ENCODE measurements at places on chromosomes 16 and 17.

DNA sequence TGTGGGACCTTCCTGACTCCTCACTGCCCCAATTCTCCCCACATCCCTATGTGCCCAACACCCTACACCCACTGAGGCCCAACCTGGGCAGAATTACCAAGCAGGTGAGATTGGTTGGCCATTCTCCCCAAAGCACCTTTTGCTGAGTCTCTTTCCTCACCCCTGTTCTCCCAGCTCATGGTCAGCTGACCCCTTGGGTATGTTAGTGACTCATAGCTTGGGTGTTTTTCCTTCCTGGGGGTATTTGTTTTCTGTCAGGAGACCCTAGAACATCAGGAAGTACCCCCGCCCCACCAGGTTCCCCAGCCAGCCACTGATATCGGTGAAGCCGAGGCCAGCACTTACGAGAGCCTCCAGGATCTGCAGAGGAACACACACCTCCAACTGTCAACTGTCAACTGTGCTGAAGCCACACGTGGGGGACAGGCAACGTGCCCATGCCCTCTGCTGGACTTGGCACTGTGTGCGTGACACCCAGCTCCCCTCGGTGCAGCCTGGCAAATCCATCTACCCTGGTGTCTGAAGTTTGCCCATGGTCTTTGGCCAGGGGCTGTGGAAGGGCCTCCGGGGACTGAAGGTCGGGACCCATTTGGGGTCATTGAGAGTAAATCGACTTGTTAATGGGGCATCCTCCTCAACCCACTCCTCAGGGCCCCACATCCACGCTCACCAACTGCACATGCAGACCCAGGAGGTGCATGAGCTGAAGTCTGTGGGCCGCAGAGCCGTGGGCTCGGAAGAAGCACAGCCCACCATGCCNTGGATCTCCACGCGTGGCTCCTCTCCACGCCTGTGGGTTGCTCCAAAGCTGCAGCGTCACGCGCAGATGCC is 53.1 kb downstream of the METRNL start:
- no peak for DNase-seq

DNA sequence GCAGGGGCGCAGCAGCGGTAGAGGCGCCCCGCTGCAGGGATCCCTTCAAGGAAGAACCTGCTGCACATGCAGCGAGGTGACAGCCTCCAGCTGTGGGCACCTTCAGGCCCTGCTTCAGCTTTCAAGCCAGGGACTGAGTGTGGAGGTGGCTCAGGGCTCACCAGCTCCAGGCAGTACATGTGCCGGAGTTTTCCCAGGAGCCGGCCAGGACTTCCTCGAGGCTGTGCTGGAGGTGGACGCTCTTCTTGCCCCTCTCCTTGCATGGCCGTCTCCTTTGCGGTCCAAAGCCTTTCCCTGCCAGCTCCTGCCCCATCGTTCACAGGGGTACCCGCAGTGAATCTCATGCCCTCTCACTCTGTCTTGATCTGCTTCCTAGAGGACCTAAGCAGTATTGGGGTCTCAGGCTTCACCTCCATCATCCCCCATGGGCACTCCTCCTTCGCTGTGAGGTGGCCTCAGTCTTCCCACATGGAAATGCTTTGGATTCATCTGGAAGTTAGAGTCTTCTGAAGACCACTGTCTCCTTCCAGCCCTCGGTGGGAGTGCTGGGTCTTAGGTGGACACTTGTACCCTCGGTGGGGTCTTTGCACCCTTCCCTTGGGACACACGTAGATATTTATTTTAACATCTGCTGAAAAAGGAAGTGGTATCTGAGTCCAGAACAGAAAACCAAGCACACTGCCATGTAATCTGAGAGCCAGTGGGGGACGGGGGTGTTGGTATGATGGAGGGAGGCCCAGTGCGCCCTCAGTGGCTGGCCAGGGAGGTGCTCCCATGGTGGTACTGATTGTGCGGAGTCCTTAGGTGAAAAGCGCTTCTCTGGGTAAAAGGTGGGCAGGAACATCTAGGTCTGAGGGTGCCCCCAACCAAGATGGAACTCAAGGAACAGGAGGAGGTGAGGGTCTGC is 7.0 kb downstream of the XYLT2 start:
- DNase-seq: no peak

DNA sequence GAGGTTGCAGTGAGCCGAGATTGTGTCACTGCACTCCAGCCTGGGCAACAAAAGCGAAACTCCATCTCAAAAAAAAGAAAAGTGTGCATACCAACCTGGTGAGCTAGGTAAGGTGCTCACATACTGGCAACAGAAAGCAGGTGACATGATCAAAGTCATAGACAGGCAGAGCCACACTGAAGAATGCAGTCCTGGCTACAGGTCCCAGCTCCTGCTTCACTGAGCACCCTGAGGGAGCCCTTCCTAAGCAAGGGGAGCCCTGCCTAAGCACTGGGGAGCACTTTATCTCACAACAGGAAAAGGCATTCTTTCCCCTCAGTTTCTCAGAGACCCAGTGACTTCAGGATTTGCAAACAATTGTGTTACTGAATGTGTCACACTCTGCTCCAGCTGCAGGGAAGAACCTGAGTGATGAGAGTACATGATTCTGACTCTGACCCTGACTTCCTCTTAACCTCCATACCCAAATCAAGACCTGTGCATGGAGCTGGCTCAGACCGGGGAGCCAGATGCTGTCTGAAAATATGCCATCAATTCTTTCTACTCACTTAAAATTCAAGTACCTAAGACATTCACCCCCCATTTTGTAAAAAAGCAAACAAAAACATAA is 40.5 kb downstream of the ANKRD11 start:
- no peak for DNase-seq

- no peak for DNase-seq
Observed at GRCh38 chr16:19835968-19836421, 48.7 kb downstream of the GPRC5B start.

DNA sequence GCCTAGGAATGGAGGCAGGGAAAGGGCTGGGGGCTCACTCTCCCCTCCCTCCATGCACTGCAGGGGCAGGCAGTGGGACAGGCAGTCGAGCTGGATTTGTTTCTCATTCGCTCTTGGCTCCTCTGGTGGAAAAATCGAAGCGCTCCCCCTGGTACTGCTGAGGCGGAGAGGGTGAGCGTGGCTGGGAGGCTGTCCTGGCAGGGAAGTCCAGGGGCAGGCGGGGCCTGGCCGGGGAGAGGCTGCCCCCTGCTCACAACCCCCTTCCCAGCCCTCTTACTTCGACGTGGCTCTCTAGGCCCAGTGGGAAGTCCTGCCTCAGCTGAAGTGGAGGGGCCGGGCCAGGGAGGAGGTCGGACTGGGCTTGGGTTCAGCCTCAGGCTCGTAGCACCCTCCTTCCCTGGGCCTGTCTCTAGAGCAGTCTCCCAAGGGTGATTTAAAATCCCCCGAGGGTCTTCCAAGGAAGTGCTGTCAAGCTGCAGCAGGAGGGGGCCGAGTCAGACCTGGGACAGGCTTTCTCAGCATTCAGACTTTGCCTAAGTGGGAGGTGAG is 16.5 kb upstream of the TMEM92 start:
- DNase-seq: no peak

DNA sequence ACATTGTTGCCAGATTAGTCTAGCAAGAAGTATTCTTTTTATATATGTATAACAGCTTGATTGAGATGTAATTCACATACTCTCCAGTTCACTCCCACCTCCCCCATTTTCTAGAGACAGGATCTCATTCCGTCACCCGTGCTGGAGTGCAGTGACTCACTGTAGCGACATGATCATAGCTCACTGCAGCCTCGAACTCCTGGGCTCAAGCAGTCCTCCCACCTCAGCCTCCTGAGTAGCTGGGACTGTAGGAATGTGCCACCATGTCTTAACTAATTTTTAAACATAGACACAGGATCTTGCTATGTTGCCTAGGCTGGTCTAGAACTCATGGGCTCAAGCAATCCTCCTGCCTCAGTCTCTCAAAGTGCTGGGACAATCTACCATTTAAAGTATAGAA is 3.3 kb upstream of the RSAD1 start:
- no peak for DNase-seq

- no peak for DNase-seq
Observed at GRCh38 chr16:23968176-23968575, 132.4 kb downstream of the PRKCB start.

- DNase-seq: no peak
Observed at GRCh38 chr17:72714357-72714966, 378.0 kb downstream of the SLC39A11 start.

DNA sequence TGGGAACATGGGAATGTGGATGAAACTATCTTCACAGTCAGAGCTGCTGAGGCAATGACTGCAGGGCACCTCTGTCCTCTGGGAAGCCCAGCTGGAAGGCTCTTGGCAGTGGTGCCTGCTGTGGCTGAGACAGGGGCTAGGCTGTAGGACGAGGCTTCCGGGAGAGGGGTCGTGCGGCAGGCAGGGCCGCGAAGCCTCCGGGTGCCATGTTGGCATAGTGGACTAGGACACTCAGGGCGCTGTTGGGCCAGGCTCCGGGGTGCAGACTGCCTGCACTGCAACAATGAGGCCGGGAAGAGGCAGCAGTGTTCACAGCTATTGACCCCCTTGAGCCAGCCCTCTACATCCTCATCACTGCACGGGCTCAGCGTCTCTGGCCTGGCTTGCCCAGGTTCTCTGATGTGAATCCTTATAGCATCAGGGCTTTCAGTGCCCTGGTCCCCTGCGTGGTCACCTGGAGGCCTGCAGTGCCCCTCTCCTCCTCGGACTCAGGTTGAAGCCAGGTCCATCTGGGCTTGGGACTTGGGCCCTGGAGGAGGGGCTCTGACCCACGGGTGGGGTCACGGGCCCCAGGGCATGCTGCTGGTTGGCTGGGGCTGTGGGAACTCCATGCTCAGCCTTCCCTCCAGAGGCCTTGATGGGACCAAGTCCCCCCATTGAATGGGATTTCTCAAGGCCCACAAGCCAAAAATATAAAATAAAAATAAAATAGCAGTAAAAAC is 91.6 kb downstream of the TNFRSF13B start:
- DNase-seq: no peak

DNA sequence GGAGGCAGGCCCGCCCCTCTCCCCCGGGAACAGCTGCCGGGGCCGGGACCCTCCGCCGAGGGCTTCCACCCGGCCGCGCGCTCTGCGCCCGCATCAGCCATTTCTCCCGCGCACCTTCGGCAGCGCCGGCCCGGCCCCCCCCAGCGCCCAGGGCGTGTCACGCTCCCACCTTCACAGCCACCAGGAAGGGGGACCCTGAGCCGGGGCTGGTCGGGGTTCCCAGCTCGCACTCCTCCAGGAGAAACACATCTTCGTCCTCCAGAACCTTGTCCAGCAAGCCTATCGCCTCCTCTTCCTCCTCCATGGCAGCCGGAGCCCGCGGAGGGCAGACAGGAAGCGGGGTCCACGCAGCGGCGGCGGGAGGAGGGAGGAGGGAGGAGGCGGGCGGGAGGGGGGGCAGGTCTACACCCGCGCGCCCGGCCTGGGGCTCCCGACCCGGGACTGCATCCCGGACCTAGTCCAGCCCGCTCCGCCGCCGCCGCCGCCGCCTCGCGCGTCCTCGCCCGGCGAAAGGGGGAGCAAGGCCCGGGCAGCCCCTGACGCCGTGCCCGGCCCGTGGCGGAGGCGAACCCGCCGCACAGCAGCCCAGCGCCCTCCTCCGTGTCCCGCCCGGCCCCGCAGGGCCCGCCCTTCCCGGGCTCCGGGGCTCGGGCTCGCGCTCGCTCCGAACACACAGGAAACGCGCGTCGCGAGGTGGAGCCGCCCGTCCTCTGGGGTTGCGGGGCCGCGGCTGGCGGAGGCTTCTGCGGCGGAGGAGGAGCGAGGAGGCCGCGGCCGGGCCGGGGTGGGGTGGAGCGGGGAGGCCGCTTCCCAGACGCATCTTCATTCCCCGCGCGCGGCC is 70.8 kb downstream of the ABR start:
- DNase-seq: peak; percentile 49

GRCh38 chr17:71500761-71501555 is 619.9 kb upstream of the SOX9 start:
- DNase-seq: no peak

DNA sequence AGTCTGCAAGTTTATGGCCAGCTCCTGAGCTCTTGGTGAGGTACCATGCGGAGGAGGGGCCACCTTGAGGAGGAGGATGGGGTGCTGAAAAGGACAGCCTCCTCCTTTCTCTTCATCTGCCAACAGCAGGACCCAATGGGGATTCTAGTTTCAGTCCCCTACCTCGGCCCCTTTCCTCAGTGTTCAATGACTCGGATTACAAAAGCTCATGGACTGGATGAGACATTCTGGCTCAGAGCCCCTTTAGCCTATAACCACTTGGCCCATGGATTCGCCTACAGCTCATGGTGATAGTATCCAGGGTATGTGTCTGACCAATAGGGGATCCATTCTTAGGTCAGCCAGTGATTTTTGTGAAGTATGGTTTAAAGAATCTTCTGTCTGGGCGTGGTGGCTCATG is 8.5 kb upstream of the PIK3R6 start:
- no peak for DNase-seq

- DNase-seq: no peak
Observed at GRCh38 chr17:2405247-2405926, 4.5 kb upstream of the MNT start.

DNA sequence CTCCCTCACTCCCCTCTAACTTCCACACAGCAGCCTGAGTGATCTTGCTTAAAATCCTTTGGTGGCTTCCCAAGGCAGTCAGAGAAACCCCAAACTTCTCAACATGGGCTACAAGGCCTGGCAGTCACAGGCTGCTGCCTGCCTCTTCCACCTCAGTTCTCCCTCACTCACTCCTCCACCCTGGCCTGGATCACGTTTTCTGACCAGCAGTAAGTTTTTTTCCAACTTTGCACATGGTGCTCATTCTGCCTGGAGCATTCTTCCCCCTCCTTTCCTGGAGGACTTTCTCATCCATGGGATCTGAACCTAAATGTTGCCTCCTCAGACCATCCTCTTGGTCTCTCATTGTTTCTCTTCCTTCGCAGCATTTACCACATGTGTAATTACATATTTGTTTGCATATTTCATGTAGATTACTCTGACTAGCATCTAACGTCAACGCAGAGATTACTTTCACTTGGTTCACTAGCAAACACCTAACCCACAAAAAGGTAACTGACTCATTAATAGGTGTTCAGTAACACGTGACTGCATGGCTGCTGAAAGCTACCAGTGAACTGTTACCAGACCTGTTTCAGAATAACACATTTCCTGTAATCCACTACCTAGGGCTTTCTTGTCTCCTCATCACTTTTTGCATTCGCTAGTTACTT is 17.1 kb downstream of the GNA13 start:
- DNase-seq: no peak

DNA sequence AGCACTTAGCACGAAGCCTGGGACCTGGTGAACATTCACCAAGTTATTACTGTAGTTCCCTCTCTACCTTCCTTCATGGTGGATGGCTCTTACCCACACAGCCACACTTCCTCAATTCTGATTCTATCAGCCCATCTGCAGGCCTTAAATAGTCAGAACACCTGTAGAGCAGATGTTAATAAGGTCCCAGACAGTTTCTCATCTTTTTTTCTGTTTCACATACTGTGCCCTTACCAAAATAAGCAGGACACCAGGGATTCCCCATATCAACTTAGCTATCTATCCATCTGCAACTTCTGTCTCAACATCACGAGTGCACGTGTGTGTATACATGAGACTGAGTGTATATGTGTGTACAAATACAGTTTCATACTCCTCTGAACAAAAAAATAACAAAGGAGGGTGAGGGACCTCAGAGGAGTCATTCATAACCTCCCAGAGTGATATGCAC is 2.8 kb downstream of the RECQL5 start:
- no peak for DNase-seq

- DNase-seq: peak; percentile 70
Observed at GRCh38 chr16:5033256-5034166, at the start of gene NAGPA. NAGPA (minus strand) TSS chr16:5033935; CDS start chr16:5033914, 21 bp downstream.

GRCh38 chr16:84198401-84198800 is 7.4 kb downstream of the ADAD2 start:
- DNase-seq: no peak

Measured in activated CD4-positive, CD25-positive, alpha-beta regulatory T cell (primary cell).